ENCODE measurements at places on chromosomes 6 and 20. TPM values are rescaled to one million over a fixed set of nuclear protein-coding genes. Genes with fewer than 3 reads are reported as not detected.
A peak's percentile ranks its signal among the peaks of the same experiment; 100 is the strongest.

GRCh38 chr6:163620670-163621330, 206.3 kb downstream of the QKI start:
- no peaks in the 10 kb centered on the region for H3K36me3 ChIP-seq
- H3K27ac ChIP-seq, result no peak overlapping the region
- no peak overlapping the region for H3K4me3 ChIP-seq

DNA sequence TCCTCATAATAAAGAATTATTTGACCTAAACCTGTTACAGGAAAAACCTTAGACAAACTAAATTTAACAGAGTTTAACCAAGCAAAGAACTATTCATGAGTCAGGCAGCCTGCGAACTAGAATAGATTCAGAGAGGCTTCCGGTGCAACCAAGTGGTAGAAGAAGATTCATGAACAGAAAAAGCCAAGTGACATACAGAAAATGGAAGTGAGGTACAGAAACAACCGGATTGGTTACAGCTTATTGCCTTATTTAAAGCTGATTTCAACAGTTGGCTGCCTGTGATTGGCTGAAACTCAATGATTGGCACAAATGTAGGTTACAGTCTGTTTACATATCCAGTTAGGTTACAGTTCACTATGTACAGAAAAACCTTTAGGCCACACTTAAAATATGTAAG, 10.1 kb downstream of the PPP1R3G start:
- no peak for DNase-seq
- H3K36me3 ChIP-seq, result no peaks in the 10 kb centered on the region
- H3K4me3 ChIP-seq, result no peak overlapping the region
- H3K27me3 ChIP-seq, result no peaks in the 10 kb centered on the region
- H3K27ac ChIP-seq, result peak overlapping the region; percentile 48
- H3K4me1 ChIP-seq, result peaks cover 5% of the 10 kb centered on the region

DNA sequence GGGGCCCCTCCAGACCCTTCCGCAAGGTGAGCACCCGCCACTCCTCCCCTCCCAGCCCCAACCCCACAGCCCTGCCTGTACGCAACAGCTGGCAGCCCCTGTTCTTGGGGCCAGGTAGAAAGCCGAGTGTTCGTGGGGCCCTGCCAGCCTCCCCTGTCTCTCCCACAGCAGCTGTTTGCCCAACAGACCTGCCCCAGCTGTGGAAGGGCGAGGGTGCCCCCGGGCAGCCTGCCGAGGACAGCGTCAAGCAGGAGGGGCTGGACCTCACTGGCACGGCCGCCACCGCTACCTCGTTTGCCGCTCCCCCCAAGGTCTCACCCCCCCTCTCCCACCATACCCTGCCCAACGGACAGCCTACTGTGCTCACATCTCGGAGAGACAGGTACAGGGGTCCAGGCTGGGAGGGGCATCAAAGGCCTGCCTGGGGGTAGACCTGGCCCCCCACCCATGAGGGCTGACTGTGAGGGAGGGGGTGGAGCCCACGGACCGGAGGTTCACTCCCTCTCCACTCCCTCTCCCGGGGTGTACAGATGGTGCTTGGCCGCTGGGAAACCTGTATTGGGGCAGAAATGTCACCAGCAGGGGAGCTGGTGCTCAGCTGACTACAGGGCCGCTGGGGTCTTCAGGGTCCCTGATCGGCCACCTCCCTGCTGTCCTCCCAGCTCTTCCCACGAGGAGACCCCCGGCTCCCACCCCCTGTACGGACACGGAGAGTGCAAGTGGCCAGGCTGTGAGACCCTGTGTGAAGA, 41.1 kb downstream of the FOXP4 start:
- peaks cover 36% of the 10 kb centered on the region for H3K4me1 ChIP-seq
- H3K36me3 ChIP-seq, result no peaks in the 10 kb centered on the region

DNA sequence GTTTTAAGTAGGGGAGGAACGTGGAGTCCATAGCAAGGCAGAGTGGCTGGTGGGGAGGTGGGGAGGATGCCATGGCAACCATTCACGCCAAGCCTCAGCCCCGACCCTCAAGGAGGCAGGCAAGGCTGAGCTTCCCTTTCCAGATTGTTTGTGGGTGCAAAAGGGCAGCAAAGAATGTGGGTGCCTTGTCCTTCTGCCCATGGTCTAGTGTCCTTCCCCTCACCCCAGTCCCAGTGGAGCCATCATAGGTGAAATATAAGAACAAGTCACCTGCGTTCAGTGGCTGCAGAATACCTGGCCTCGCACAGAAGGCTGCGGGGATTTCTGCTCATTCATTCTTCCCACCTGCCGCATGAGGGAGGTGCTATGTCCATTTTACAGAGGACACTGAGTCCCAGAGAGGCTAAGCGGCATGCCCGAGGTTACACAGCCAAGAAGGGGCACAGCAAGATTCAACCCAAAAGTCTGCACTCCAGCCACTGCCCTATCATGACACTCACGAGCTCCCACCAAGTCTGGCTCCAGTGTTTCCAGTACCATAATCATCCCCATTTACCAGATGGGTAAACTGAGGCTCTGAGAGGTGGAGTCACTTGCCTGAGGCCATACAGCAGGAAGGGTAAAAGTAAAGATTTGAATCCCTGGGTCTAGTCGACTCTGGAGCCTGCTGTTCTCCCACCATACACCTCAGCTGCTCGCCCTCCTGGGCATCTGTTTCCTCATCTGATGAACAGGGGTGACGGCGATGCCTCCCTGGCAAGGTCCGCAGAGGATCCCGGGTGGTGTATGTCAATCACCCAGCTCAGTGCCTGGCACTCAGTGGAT, 100.8 kb downstream of the CEBPB start:
- H3K27me3 ChIP-seq, result no peaks in the 10 kb centered on the region
- no peaks in the 10 kb centered on the region for H3K36me3 ChIP-seq
- H3K27ac ChIP-seq, result peak overlapping the region; percentile 79
- H3K4me1 ChIP-seq, result peaks cover 13% of the 10 kb centered on the region

- peak; percentile 8 for DNase-seq
- no peak overlapping the region for H3K4me3 ChIP-seq
- H3K4me1 ChIP-seq, result no peaks in the 10 kb centered on the region
- H3K36me3 ChIP-seq, result no peaks in the 10 kb centered on the region
- H3K27me3 ChIP-seq, result no peaks in the 10 kb centered on the region
Measured at GRCh38 chr20:31747640-31748039, 8.6 kb downstream of the TPX2 start.

DNA sequence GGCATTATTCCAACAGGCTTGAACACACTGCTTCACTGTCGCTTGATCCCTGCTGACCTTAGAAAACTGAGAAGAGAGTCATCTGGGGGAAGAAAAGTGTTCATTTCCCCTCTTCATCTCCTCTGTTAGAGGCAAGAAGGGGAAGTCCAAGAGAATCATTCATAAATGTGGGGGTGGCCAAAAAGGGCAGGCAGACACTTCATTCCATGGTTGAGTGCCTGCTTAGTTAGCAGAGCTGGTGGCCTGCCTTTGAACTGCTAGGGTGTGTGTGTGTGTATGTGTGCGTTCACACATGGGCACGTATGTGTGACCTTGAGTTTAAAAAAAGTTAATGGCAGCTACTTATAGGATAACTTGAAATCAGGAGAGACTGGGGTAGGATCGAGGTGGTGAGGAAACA, 39.4 kb upstream of the RFPL4B start:
- no peaks in the 10 kb centered on the region for H3K27me3 ChIP-seq
- H3K27ac ChIP-seq, result no peak overlapping the region
- H3K36me3 ChIP-seq, result no peaks in the 10 kb centered on the region
- H3K4me3 ChIP-seq, result no peak overlapping the region
- peaks cover 4% of the 10 kb centered on the region for H3K4me1 ChIP-seq

DNA sequence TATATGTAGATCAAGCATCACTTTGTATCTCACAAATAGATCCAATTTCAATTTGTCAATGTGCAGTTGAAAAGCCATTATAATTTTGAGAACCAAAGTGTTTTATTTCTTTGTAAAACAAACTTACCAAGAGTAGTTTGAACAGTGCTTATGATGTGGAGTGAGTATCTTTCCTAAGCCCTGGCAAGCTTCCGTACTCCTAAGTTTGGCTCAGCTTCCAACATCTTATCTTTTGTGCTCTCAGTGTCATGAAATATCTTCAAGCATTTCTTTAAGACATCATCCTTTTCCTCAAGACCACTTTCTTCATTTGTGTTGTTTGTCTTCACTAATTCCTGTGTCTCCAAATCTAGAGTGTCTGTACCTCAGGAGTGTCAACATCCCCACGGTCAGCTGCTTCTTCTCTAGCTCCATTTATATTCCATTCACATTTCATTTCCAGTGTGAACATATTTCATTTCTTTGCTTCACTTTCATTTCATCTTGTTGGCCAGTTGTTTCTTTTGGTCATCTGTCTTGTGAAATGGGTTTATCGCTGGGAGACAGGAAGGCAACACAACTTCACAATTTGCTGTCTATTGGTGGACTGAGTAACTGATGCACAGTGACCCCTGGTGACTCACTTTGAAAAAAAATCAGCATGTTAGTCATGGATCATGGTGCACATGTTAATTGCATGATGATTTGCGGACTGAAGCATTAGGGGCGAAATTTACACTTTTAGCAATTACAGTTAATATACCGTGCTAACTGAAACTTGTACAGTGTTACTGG, 36.9 kb downstream of the SLC24A3 start:
- no peak overlapping the region for H3K4me3 ChIP-seq
- no peak for DNase-seq
- no peak overlapping the region for H3K27ac ChIP-seq
- no peaks in the 10 kb centered on the region for H3K4me1 ChIP-seq
- H3K36me3 ChIP-seq, result no peaks in the 10 kb centered on the region

DNA sequence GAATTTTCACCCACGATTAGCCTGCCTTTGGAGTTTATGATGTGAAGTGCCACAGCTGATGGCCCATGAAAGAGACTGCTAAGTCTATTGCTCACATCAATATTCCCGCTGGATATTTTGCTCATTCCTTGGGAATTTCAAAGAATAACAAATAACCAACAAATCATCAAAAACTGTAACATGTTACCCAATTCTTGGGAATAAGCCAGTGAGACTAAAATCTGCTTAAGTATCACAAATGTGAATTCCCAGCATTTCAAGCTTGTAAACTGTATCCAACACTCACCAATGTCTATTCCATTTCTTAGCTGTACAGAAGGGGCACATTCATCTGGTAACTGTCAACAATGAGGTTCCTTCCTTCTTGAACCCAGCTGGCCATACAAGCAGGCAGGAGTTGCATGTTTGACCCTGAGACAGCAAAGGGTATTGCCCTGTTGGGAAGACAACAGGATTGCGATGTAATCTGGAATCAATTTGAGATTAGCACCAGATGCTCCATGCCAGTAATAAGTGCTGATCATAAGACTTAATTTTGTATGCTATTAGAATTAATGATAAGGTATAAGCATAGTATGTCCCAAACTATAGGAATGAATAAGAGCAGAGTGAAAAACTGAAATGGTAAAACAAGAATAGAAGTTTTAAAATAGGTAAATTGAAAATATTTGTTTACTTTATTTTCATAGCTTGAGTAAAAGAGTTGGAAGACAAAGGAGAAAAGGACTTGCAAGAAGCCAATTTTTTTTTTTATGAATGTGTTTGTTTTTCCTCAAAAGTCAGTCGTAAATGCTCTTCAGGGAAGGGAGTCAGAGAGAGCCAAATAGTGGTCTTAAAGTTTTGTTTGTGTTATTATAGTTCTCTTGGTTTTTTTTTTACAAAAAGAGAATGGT, 58.8 kb downstream of the RSPO3 start:
- no peaks in the 10 kb centered on the region for H3K4me1 ChIP-seq
- H3K27ac ChIP-seq, result no peak overlapping the region
- DNase-seq, result no peak
- no peaks in the 10 kb centered on the region for H3K27me3 ChIP-seq
- no peaks in the 10 kb centered on the region for H3K36me3 ChIP-seq
- no peak overlapping the region for H3K4me3 ChIP-seq

- no peak overlapping the region for H3K4me3 ChIP-seq
- H3K27ac ChIP-seq, result no peak overlapping the region
- H3K4me1 ChIP-seq, result peaks cover 7% of the 10 kb centered on the region
Measured at GRCh38 chr6:13094781-13095425, 233.4 kb downstream of the TBC1D7 start.

GRCh38 chr6:158086504-158087223, 81.4 kb downstream of the SERAC1 start:
- H3K27ac ChIP-seq, result no peak overlapping the region
- peak; percentile 44 for DNase-seq
- no peaks in the 10 kb centered on the region for H3K27me3 ChIP-seq
- H3K4me3 ChIP-seq, result no peak overlapping the region

DNA sequence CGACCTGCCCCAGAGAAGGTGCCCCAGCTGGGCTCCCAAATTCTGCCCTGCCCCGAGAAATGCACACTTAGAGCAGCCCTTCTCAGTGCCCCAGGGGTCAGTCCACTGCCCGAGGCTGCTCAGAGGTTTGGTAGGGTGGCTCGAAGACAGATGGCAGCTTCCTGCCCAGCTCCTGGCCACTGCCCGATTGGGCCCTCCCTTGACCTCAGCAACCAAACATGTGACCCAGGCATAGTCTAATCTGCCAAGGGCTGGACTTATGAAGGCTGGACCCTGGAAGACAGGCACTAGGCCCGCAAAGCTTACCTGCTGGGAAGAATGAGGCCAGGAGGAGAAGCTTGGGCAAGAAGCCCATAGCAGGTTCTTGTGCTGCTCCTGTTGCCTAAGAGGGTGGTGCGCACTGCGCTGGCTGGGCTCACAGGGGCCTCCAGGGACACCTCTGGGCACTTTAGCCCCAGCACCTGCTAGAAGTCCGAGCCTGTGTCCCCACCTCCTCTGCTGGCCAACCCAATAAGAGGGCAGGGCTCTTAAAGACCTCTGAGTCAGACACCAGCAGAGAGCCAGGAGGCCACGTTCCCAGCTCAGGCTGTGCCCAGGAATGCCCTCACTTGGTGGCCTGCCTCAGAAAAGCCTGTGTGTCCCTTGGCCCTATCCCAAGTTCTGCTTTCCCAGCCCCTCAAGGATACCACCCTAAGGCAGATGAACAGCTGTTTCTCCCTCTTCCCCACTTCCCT, 5.5 kb downstream of the SIGLEC1 start:
- H3K4me3 ChIP-seq, result no peak overlapping the region
- no peak overlapping the region for H3K27ac ChIP-seq
- H3K27me3 ChIP-seq, result no peaks in the 10 kb centered on the region
- no peaks in the 10 kb centered on the region for H3K36me3 ChIP-seq
- peaks cover 12% of the 10 kb centered on the region for H3K4me1 ChIP-seq

DNA sequence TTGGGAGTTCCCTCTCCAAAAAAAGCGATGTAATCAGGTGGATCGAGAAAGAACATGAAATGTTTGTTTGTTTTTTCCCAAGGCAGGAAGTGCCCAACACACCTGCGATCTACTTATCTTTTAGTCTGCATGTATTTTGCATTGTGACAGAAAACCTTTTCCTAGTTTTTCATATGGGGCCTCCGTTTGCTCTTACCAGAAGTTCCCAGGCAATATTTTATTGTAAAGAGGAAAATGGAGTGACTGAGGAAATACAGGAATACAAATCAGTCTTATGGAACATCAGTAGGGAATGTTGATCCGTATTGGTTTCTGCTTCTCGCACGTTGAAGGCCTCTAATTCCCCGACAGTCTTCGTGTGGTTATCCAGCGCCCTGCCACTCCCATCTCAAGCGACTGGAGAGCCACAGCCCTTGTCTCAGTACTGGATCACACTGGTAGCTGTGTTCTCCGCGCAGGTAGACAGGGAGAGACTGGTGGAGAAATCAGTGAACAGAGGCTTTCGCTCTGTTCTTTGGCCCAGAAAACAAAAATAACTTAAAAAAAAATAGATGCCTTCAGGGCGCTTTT, 107.4 kb downstream of the TRIM27 start:
- no peaks in the 10 kb centered on the region for H3K4me1 ChIP-seq
- no peak overlapping the region for H3K27ac ChIP-seq
- H3K27me3 ChIP-seq, result peaks cover 99% of the 10 kb centered on the region

- H3K27me3 ChIP-seq, result no peaks in the 10 kb centered on the region
- H3K27ac ChIP-seq, result no peak overlapping the region
- no peak overlapping the region for H3K4me3 ChIP-seq
- H3K36me3 ChIP-seq, result no peaks in the 10 kb centered on the region
- DNase-seq, result no peak
Measured at GRCh38 chr6:35907750-35908149, 13.1 kb downstream of the SRPK1 start.

Gene CRISP3
- total RNA-seq, result not detected

Gene NMBR
- total RNA-seq, result not detected

Gene DYNLRB1
- 187 TPM for total RNA-seq

Gene FAM217B
- total RNA-seq, result 35.2 TPM

Gene C6orf163
- 1.8 TPM for total RNA-seq

Gene EPB41L1
- total RNA-seq, result 16.0 TPM

Gene OPRM1
- total RNA-seq, result not detected

All from heart right ventricle (tissue), 16 donors.